Activated CD8-positive, alpha-beta memory T cell treated with anti-CD3 and anti-CD28 coated beads for 48 hours (primary cell): ENCODE measurements at places on chromosomes 4 and X.

DNA sequence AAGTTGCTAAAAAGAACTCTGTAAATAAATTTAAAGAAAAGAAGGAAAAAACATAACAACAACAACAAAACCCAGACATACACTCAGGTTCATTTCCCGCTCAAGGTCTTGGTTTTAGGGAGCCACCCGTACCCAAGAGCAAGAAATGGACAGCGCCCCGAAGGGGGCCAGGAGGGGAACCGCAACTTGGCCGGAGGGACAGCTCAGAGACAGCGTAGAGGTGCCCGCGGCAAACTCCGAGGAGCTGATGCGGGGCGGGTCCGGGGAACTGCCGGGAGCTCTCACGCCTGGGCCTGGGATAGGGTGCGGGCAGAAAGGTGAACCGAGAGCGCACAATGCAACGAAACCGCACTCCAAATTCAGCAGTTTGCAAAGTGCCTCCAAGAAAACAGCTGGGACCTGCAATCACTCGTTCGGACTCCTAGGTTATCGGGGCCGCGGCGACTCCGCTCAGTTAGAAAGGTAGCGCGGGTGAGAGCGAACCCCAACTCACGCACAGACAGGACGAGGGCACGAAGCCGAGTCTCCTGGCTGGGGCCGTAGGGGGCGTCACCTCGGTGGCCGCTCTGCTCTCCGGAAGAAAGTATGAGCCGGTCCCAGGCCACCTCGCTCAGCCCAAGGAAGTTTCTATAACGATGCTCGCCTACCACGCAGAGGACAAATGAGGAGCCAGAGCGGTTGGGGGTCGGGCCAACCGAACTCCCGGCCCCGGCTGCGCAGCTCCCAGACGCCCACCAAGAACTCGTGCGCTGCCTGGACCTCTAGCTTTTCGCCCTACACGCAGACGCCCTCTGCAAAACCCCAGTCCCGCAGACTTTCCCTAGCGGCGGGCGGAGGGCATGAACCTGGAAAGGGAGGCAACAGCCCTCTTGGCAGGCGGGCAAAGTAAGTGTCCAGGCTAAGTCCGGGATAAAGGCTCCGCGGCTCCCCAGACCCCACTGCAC lies 1.4 kb downstream of the NDNF start:
- DNase-seq = no peak

DNA sequence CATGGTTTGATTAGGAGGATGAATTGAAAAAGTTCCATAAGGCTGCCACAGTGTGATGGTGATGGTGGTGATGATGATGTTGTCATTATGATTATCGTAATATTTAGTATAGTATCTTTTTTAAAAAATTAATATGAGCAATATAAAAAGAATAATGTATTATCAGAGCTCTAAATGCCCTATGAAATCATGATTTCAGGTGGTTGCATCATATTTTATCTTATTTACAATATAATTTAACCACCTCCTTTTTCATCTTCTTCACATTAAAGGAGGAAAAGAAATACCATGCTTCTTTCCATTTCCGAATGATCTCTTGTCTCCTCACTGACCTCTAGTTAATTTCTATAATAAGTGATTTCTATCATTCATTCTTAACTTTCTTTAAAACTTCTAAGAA lies 225.9 kb downstream of the RAPGEF2 start:
- DNase-seq = no peak

DNA sequence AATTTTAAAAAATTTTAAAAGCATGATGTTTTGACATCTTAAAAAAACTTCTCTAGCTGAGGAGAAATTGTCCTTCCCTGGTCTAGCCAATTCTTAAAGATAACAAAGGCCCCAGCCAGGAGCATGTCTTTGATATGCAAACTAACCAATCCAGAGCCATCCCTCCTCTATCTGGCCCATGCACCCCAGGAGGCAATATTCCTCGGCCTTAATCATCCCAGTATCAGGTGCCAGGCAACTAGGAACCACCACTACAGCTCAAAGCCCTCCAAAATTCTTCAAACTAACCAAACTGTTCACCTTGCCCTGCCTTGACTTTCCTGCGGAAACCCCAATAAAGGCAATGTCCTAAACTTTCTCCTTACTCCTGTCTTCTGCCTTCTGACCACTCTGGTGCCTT lies 97.8 kb upstream of the USP9X start:
- no peak for DNase-seq

GRCh38 chrX:111850975-111851374 lies 25.0 kb upstream of the TRPC5OS start:
- DNase-seq = no peak
